ENCODE measurements at places on chromosomes 7 and 10.

DNA sequence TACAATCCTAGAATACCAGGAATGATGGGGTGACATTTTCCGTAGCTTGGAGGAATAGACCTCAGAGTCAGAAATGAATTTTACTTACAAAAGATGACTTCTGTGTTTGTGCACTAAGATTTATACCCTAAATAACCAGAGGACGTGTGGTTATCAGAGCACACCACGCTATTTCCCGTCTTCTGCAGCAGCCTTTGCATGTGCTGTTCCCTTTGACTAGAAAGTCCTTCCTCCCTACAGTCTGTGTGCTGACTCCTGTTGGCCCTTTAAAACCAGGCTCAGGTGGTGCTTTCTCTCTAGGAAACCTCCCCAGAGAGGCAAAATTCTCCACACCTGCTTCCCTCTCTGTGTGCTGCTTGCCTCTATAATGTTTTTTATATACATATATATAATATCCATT is 73.3 kb upstream of the SMNDC1 start:
- DNase-seq: no peak

- DNase-seq: no peak
Measured at GRCh38 chr7:2465928-2466327, 10.3 kb downstream of the GRIFIN start.

DNA sequence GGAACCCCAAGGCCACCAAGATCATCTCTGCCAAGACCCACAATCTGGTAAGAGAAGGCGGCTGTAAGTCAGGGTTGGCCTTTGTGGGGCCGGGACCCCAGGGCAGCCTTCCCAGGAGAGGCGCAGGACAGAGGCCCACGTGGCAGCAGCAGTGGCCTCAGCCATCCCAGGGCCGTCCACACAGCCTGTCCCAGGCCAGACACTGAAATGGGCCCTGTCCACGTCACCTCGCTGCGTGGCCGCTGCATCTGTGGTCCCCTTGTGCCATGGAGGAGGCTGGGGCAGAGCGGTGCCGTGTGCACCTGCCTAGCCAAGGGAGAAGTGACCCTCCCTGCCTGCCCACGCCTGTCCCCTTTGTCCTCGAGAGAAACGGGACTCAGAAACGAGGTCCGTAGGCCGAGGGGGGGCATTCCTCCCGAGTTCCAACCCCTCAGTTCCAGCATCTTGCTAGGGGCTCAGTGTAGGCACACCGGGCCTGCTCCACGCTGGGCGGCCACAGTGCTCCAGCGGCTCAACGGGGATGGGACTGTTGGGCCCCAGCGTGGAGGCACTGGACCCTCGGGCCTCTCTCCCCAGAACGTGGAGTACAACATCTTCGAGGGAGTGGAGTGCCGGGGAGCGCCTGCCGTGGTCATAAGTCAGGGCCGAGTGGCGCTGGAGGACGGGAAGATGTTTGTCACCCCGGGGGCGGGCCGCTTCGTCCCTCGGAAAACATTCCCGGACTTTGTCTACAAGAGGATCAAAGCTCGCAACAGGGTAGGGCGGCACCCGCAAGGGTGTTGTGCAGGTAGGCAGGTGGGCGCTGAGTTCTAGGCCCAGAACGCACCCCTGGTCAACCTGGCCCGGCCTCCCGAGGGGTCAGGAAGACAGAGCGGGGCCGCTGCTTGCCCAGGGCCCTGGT is 15.6 kb downstream of the DPYSL4 start:
- no peak for DNase-seq

GRCh38 chr7:108049962-108050361 is 47.0 kb upstream of the LAMB1 start:
- no peak for DNase-seq

GRCh38 chr7:131040467-131040932 is 287.2 kb upstream of the MKLN1 start:
- peak; percentile 45 for DNase-seq

DNA sequence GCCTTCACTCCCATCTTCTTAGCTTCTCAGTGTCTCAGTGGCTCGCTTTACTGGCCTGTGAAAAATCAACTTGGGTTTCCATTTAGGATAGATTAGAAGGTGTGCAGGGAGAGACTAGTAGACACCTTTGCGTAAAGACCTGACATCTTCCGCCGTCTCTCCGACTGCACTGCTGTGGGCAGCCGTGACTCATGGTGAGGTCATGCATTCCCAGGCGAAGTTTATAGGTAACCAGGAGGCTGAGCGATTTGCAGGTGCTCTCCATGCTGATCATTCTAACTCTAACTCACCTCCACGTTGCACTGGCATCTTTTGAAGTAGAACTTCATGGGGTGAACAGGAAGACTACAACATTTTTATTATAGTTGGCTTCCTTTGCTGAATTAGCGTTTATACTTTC is 68.0 kb upstream of the ZNF438 start:
- DNase-seq: no peak

DNA sequence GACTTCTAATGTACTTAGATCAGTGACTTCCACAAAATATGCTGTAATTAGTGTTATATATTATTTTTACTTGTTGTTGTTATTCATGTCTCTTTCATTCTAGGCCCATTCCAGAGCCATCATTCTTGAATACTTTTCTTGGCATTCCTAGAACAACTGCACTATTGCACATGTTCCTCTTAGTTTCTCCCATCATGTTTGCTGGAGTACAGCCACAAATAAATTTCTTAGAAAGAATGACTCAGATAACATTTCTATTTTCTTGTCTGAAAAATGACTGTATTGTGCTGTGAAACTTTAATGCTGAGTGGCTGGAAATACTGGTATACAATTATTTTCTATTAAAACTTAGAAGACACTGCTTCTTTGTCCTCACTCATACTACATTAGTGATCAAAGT is 651.0 kb upstream of the STEAP1 start:
- DNase-seq: no peak

DNA sequence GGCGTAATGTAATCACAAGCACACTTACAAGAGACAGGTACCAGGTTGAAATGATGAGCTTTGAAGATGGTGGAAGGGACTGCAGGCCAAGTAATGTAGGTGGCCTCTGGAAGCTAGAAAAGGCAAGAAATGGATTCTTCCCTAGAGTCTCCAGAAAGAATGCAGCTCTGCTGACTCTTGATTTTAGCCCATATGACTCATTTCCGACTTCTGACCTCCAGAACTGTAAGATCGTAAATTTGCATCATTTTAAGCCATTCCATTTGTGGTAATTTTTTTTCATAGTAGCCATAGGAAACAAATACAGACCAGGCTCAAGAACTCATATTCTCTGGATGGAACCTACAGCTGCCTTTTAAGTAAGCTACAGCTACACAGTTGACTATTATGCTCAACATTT is 315.5 kb downstream of the MAGI2 start:
- DNase-seq: no peak

DNA sequence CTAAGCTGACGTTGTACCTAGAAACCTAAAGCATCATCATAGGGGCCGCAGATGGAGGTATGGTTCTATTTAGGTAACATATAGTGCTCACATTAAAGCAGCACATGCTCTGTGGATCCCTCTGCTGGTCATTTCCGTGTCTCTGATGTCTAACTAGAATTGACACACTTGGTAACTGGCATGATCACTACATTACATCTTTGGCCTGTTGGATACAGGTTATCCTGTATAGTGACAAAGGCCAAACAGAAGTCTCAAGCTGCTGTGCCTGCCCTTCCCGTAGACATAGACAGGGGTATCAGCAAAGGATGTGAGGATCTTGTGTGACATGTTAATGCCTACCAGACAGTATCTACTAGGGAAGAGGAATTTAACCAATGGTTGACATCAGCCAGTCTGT is 51.2 kb downstream of the KIF5B start:
- DNase-seq: no peak

DNA sequence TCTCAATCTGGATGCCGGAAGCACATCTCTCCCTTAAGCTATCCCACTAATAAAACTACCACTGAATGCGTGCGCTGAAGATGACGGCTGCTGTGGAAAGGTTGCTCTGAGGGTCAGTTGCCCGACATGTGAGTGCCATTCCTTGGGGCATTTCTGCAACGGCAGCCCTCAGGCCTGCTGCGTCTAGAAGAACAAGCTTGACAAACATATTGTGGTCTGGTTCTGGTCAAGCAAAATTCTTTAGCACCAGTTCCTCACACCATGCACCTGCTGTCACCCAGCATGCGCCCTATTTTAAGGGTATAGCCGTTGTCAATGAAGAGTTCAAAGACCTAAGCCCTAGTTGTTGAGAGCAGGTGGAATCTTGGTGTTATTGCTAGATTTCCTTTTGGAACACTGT is 184.2 kb downstream of the SRPK2 start:
- DNase-seq: no peak

GRCh38 chr10:51348622-51349021 is 274.3 kb downstream of the PRKG1 start:
- DNase-seq: no peak

GRCh38 chr7:34544621-34545020 is 113.4 kb upstream of the NPSR1 start:
- no peak for DNase-seq

- DNase-seq: no peak
Measured at GRCh38 chr7:1939434-1940401, 269.6 kb downstream of the ELFN1 start.
